ENCODE measurements at places on chromosomes 2 and 18.

DNA sequence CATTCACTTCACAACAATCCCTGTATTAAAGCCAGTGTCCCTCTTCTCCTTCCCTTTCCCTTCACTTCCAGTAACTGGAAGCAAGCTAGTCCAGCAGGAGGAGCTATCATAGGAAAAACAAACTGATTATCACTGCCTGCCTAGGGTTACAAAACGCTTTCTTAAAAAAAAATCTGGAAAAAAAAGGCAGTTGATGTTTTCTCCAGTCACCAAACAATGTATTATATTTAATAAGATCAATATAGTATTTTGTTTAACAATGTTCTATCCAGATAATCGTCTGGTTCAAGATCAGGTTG lies 78.8 kb upstream of the ITGB6 start:
- DNase-seq: no peak

GRCh38 chr2:69138247-69138772 lies 125.3 kb downstream of the ANTXR1 start:
- no peak for DNase-seq

- no peak for DNase-seq
Measured at GRCh38 chr2:150051004-150051403, 436.5 kb downstream of the RND3 start.

DNA sequence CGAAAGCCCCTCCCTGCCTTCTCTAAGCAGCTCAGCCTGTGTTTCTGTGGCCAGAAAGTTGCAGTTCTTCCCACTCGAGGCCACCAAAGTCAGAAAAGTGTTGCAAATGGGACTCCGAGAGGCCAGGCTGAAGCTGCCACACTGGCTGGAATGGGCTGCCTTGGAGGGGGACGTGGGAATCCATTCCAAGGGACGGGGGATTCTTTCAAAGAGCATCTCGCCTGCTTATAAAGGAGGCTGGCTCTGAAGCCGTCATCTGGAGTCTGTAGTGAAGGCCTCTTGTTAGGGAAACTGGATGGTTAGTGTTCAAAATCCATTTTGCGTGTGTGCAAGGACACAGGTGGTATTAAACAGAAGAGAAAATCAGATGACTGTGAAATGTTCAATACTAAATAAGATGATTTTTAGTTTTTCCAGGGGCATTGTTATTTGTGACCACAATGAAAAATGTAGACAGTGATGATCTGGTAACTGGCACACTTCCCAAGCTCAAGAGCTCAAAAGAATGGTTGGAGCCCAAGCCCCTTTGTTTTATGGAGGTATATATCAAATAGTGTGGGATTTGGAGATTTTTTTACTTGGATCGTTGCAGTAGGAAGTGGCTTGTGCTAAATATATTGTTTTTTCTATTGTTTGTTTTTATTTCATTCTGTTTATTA lies 782 bp downstream of the FAM228B start:
- DNase-seq: no peak

DNA sequence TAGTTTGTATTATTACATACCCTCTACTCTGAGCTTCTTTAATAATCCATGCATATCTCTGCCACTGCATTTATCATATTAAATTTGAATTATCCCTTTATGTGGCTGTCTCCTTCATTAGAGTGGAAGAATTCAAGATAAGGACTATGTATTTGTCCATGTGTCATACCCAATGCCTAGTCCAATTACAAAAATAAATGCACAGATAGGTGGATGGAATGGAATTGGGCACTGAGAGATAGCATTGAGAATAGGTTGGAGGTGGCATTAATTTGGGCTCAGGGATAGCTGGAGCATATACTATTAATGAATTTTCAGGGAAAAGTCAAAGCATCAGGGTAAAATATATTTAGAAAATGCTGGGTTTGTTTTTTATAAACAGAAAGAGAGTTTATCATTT lies 893.2 kb downstream of the EPHA4 start:
- DNase-seq: no peak

DNA sequence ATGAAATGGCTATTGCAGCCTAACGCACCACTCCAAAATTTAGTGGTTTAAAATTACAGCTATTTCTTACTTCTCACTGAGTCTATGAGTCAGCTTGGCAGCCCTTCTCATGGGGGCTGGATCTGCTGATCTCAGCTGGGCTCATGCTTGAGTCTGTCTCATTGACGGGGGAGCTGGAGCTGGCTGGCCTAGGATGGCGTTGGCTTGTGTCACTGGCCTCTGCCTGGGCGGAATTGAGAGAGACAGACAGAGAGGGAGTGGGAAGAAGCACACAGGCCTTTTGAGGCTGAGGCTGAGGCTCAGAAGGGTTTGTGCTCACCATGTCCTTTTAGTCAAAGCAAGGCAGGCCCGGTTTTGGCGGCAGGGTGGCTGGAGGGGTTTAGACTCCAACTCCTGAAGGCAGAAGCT lies 412.1 kb upstream of the MYT1L start:
- no peak for DNase-seq

DNA sequence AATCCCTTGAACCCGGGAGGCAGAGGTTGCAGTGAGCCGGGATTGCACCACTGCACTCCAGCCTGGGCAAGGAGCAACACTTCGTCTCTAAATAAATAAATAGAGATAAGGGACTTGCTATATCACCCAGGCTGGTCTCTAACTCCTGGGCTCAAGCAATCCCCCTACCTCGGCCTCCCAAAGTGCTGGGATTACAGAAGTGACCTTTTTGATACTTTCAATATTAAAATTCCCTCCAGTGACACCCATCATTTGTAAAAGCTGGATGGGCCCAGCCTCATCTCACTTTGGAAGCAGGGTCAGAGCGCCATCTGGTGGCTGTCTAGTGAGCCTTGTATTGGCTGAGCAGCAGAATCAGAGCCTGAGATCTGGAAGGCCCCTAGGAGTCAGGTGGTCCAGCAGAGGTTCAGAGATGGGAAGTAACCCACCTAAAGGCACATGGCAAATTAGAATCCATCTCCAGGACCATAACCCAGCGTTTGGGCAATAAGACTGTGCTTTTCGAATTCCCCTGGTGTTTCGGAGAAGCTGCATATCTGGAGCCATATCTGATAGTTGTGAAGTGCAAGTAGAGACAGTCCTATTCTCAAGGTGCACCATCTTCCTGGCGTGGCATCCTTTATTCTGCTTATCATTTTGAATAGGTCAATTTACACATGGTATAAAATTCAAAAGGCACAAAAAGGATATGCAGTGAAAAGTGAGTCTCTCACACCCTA lies 18.3 kb upstream of the SLC35F6 start:
- peak; percentile 72 for DNase-seq
